ENCODE measurements at places on chromosomes 1 and 21.

DNA sequence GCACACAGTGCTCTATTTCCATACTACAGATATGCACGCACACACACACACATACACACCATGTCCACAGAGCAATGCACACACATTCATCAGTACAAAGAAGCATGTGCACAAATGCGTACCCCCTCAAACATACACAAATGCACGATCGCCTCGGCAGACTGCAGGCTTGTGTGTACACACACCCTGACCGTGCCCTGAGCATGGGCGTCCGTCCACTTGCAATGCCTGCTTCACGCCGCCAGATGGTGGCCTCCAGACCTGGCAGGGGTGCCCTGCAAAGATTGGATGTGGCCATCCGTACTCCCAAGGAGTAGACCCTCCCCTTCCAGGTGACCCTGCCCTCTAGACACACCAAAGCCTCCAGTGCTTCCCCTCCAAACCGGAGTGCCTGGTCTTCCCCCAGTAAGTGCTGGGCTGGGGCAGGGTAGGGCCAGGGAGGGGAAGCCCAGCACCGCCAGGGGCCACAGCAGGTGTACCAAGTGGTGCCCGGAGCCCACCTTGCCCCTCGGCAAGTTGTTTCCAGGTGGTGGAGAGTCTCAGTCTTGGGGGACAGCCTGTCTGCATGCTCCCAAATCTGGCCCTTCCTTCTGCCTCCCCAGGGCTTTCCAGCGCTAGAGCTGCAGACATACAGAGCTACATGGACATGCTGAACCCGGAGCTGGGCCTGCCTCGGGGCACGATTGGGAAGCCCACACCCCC, 20.6 kb downstream of the ESPN start:
- DNase-seq, result no peak

GRCh38 chr1:29753244-29753643, 516.9 kb downstream of the PTPRU start:
- no peak for DNase-seq

GRCh38 chr1:157137046-157137407, 1.2 kb downstream of the ETV3 start:
- DNase-seq, result no peak

GRCh38 chr1:216788671-216789070, 65.4 kb upstream of the ESRRG start:
- DNase-seq, result no peak

DNA sequence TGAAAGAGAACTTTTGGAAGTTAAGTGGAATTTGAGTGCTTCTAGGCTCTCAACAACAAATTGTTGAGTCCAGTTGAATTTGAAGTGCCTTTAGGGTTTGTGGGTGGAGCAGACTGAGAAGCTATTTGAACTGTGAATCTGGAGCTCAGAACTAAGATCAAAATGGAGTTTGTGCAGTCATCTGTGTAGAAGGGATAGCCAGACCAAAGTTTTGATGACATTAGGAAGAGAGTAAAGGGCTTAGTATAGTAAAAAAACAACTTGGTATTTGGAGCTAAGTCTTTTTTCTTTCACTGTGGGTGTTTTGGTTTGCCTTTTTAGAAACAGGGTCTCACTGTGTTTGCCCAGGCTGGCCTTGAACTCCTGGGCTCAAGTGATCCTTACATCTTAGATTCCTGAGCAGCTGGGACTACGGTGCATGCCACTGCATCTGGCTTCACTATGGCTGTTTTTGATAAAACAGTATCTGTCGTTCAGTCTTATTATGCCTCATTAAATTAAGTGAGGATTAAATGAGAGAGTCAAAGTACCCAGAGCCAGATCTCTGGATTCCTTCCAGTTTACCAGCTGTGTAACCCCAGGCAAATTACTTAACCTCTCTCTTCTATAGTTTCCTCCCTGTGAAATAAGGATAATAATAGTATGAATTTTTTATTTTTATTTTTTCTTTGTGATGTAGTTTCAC, 20.0 kb downstream of the HDAC1 start:
- no peak for DNase-seq

DNA sequence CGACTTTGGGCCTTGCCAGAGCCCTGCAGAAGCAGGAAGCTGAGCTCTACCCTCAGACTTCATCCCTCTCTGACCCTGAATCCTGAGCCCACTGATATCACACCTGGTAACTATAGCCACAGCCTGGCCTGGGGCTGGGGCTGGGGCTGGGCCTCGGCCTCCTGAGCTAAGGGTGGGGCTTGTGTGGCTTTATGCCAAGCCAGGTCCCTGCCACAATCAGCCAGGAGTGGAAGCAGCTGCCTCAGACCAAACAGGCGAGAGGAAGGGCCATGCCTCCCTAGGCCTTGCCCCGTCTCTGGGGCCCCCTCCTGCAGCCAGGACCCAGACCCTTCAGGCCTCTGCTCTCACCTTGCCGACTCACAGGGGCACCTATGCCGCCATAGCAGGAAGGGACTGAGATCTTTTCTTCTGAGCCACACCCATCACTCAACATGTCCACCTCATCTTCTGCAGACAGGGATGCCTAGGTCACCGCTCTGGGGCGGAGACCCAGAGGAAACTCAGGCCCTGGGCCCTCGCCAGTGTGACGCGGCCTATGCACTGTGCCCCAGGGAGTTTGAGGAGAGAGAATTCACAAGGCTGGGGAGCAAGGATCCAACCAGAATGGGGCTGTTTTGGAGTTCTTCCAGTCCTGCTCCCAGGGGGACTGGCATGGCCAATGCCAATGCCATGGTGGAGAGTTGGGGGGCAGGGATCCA, 5.7 kb downstream of the UBXN11 start:
- no peak for DNase-seq

GRCh38 chr1:219733511-219734174, 120.7 kb upstream of the ZC3H11B start:
- DNase-seq, result no peak

GRCh38 chr1:14067711-14068110, 367.7 kb downstream of the PRDM2 start:
- DNase-seq, result no peak

GRCh38 chr1:64093941-64094340, 109.5 kb upstream of the UBE2U start:
- DNase-seq, result no peak

DNA sequence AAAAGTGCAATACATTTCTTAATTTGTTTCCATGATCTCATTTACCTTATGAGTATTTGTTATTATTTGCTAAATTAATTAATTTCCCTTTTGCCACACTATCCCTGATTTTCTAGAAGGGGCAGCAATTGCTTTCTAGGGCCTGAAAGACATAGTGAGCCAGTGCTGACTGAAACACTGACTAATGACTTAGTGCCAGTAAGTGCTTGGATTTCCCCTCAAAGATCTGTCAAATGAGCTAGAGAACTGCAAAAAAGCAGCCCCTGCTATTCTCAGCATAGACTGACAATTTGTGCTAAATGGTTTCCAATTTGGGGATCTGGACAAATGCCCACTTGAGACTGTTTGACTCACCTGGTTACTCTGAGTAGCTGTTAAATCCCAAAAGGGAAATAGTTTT, 35.6 kb upstream of the USH2A start:
- DNase-seq, result no peak

- DNase-seq, result no peak
These were observed 40.3 kb upstream of the RUNX3 start for GRCh38 chr1:24970399-24970753.

DNA sequence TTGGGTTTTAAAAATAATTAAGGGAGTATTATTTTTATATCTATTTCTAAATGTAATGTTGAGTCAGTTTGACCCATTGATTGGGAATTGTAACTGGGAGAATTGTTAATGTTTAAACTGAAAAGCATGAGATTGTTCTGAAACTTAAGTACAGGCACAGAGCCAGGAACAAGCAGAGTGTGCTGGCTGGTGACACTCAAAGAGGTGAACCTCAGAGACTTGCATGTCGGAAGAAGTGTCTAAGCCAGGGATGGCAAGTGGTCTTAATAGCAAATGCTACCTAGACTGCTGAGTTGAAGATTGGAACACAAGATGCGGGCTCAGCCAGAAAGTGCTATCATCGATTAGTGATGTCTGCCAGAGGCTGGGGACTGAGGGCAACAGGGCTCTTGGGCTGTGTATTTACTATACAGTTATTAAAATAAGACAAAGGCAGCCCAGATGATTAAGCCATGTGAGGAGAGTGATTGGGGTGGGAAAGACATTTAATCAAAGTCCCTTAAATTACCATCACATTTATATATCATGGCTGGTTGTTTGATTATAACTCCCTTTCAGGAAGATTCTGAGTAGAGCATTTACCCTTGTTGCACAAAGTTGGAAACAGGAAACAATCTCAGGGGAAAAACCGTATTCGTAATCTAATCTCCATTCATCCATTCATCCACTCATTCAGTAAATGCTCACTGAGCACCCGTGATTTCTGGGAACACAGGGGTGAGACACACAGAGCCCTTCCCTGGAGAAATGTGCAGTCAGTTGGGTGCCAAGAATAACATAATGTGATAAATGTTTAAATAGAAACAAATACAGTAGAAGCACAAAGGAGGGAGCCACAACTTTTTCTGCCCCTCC, 42.8 kb downstream of the C8A start:
- no peak for DNase-seq

DNA sequence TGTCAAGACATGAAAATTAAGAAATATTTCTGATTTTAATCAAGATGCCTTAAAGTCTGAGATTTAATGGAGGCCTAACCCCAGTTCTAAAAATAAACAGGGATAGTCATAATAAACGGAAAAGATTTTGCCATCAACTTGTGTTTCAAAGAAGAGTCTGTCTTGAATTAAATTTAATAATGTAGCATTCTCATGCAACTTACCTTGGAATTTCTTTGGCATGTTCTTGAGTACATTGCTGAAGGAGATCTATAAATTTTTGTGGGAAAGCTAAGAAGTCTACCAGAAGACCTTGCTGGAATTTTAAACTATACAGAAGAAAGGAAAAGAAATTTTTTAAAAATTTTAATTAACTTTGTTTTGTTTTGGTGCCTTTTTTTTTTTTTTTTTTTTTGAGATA, 10.6 kb downstream of the SASS6 start:
- no peak for DNase-seq

GRCh38 chr1:84412316-84412942, 14.1 kb downstream of the DNASE2B start:
- no peak for DNase-seq

GRCh38 chr1:33080373-33080772, 580 bp upstream of the AZIN2 start:
- no peak for DNase-seq

- DNase-seq, result no peak
These were observed 31.7 kb downstream of the OPTC start for GRCh38 chr1:203525685-203526084.

- DNase-seq, result no peak
These were observed 6.4 kb downstream of the PTGFR start for GRCh38 chr1:78497201-78497600.

DNA sequence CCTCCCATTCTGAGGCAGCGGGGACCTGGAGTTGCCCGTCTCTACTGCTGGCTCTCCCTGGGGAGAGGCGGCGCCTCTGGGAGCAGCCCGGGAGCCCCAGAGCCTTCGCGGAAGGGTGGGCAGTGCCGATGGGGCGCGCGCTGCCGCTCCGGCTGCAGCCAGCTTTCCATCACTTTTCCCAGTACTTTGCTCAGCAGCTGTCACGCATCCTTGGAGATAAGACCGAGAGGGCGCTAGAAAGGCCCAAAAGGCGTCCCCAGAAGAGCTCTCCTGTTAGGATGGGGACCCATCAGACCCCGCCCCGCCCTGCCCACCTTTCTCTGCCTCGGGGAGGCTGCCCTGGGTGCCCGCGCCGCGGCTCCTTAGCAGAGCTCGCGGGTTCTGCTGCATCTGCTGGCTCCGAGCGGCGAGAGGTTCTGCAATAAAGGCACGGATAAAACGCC, 534 bp downstream of the KCNH1 start:
- no peak for DNase-seq

DNA sequence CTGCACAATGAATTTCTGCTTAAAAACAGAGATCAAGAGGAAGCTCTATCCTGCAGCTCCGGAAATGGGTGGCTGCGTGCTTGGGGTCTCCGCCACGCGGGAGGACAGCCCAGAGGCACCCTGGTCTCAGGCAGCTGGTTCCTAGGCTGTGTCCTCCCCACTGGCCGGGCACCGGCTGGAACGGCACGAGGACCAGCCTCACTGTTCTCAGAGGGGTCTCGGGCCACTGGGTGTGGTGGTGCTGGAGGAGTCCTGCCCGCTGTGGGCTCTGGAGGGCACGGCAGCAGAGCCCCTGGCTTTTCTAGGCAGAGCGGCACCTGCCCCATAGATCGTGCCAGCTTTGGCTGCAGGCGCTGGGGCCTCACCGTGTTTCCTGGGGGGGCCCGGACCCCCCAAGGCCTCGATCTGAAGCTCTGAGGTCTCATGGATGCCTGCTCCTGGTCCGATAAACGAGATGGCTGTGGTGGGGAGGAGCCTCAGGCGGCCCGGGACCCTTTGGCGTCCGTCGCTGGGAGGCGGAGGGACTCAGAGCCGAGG, 8.2 kb upstream of the RNF223 start:
- no peak for DNase-seq

GRCh38 chr1:17502326-17502778, 37.1 kb upstream of the ARHGEF10L start:
- peak; percentile 82 for DNase-seq

- DNase-seq, result no peak
These were observed 7.7 kb upstream of the CD5L start for GRCh38 chr1:157849229-157849875.

DNA sequence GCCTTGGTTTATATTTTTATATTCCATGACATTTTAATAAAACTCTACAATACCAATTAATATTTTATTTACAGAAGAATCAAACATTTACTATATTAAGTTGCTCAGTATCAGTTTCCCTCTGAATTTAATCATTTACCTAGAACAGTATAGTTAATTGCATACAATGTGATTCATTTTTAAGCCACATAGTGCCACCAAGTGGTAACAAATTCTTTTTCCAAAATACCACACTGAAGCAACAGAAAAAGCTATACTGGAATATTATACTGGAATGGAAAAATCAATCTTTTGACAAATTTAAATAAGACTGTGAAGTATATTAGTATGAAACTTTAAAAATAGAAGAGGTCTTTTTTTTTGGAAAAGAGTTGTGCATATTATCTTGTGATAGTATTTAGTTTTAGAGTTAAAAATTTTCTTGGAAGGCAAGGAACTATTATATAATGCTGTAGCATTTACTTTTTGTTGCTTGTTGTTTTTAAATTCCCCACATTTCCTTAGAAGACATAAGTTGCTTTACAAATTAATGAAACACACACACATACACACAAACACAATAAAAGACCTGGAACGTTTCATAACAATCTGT, 57.3 kb downstream of the ZNF644 start:
- peak; percentile 9 for DNase-seq

- DNase-seq, result no peak
These were observed 317.7 kb upstream of the ESRRG start for GRCh38 chr1:217040711-217041455.

GRCh38 chr1:237411621-237412020, 369.6 kb downstream of the RYR2 start:
- no peak for DNase-seq

GRCh38 chr1:11935057-11935412, 518 bp downstream of the PLOD1 start:
- no peak for DNase-seq

- DNase-seq, result no peak
These were observed 302.8 kb downstream of the MATN1 start for GRCh38 chr1:30420519-30421050.

DNA sequence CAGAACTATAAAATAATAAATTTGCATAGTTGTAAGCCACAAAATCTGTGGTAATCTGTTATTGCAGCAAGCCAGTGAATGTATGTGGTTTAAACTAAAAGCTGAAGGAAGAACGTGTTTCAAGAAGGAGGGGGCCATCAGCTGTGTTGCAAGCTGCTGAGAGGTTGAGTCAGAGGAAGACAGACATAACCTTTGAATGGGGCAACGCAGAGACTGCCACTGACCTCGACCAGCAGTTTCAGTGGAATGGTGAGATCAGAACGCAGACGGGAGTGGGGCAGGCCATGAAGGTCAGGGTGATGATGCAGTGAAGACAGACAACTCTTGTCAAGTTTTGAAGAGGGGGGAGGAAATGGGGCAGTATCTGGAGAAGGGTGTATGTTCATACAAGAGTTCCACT, 23.2 kb upstream of the QSOX1 start:
- DNase-seq, result no peak
